ENCODE measurements at places on chromosomes 3 and 15.

DNA sequence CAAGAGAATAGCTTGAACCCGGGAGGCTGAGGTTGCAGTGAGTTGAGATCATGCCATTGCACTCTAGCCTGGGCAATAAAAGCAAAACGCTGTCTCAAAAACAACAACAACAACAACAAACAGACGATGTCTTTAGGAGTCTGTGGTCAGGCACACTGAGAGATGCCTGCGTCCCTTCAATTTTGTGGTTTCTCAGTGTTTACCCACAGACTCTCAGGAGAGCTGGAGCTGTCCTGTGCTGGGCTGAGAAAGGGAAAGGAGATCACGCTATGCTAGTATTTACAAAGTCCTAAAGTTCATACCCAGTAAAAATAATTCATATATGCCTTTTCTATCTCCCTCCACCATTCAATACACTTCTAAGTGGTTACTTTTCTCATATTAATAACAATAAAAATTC, 6.3 kb downstream of the LAMP3 start:
- DNase-seq, result no peak

DNA sequence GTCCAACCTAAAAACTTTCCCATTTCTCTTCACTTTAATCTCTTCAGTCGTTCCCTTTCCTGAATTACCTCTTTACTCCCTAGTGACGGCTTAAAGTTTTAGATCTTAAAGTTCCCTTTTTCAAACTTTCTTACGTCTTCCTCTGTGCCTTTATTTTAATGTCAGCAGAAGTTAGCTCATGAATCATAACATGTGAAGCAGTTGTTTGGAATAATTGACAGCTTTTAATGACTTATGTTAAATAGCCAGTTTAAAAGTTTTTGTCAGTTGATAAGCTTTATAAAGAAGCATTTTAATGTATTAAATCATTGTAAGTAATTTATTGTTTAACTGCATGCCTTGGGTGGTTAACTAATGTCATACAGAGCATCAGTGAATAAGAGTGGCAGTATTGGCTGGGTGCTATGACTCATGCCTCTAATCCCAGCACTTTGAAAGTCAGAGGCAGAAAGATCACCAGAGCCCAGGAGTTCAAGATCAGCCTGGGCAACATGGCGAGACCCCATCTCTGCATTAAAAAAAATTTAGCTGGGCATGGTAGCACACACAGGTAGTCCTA, 33.9 kb downstream of the PIK3CA start:
- DNase-seq, result no peak

DNA sequence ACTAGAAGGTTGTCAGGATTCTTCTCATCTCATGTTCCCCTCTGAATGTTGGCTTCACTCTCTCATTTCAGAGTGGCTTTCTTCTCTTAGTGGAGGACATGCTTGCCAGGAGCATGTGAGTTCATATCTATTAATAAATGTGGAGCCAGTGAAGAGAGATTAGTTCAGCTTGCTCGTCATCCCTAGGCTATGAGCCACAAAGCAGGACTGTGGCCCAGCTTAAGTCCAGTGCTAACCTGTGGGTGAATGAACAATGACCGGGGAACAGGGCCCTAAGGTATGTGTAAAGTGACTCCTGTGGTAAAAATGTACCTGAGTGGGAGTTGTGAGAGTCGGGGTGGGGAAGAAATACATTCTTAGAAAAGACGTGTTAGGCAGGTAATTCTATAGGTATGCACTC, 96.9 kb upstream of the TBL1XR1 start:
- DNase-seq, result peak; percentile 16

GRCh38 chr15:73142802-73143762, 90.8 kb downstream of the NEO1 start:
- no peak for DNase-seq

- no peak for DNase-seq
Observed at GRCh38 chr15:75349851-75350588, 3.2 kb downstream of the NEIL1 start.

- DNase-seq, result no peak
Observed at GRCh38 chr15:98382139-98382538, 266.2 kb upstream of the IGF1R start.

DNA sequence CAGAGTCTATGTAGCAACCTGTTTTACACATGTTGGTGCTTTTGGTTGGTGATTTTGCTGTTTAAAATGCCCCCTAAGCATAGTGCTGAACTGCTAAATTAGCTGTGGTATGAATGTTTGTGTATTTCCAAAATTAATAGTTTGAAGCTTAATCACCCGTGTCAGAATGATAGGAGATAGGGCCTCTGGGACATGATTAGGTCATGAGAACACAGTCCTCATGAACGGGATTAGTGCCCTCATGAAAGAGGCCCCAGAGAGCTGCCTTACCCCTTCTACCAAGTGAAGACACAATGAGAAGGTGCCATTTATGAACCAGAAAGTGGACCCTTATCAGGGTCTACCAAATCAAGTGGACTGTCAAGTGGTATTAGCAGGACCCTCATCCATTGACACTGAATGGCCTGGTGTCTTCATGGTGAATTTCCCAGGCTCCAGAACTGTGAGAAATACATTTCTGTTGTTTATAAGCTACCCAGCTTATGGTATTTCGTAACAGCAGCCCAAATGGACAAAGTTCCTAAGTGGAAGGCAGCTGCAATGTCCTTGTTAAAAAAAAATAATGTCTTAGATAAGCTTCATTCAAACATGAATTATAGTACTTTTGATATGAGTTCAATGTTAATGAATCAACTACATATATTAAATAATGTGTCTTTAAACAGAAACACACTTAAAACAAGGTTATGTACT, 37.7 kb upstream of the FRMD4B start:
- no peak for DNase-seq

DNA sequence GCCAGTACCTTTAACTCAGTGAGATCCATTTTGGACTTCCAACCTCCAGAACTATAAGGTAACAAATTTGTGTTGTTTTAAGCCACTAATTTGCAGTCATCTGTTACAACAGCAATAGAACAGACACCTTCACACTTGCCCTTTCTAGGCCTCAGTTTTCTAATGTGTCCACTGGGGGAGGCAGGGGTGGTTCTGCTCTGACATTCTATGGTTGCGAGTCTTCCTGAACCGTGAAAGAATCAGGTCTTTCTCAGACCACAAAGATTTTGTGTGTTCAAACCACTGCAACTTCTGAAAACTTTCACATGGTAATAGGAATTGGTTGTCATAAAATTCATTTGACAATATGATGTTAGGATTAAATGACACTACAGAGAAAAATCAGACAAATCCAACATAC, 26.8 kb upstream of the CSTA start:
- no peak for DNase-seq

- no peak for DNase-seq
Observed at GRCh38 chr15:61479613-61480012, 250.5 kb upstream of the RORA start.

DNA sequence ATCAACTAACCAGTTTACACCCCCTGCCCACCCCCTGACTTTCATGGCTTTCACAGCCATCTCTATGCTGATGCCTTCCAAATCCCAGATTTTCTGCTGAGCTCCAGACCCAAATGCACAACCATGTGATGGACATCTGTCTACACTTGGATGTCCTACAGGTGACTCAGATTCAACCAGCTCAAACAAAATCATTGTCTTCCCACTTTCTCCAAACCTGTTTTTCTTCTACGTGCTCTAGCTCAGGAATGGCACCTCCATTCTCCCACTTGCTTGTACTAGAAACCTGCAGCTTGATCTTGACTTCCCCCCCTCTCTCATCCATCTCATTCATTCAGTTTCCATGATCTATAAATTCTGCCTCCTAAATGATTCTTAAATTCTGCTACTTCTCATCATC, 34.1 kb upstream of the RARRES1 start:
- no peak for DNase-seq

DNA sequence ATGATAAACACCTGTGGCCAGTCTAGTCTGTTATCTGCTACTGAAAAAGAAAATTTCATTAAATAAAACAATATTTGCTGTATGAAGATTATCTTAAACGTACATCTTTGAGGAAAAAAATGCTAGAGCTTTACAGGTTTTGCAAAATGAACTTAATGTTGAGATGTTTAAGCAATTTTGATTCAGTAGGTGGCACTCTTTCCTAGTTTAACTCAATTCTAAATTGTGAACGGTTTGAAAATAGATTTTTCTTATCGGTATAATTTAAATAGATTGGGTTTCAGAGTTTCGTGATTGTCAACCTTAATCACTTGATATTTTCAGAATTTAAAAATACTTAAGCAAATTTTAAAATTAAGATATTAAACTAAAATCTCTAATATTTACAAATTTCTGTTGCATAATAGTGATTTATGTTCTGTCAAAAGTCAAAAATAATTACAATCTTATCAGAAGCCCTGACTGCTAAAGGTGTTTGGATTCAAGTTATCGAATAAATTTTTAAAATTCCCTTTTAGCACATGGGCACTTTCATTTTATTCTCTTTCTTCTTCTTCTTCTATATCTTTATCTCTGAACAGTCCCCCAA, 7.0 kb upstream of the RNF111 start:
- no peak for DNase-seq

- DNase-seq, result no peak
Observed at GRCh38 chr3:42957573-42957972, 21.5 kb upstream of the GASK1A start.

- no peak for DNase-seq
Observed at GRCh38 chr3:159786489-159787177, 202.0 kb upstream of the IL12A start.

DNA sequence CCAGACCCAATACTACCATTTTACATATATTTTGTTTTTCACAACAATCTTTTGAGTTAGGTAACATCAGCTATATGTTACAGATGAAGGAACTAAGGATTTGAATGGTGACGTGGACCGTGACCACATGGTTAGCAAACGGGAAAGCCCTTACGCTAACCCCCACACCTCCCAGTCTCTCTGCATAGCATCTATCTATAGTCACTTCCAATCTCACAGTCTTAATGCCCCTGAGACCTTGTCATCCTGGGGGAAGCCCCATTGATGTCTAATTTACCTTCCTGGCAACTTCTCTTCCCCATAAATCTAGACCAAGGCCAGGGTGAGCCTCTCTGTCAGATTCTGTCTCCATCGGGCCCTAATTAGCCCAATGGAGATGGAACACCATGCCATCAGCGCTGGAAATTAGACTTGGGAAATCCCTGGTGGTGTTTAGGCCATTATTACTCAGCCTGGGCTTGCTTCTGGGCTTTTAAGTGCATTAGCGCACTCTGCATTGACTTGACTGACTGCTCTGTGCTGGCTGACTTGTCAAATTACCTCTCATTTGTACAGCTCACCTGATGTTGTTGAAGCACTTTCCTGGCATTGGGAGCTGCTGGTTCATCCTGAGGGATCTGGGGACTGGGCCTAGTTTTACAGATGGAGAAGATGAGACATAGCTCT, 34.0 kb upstream of the SH3GL3 start:
- DNase-seq, result no peak

GRCh38 chr3:148021381-148021780, 612.2 kb downstream of the ZIC1 start:
- DNase-seq, result no peak

Data from AG09309 (cell line).